Heart left ventricle (tissue), 16 donors: ENCODE measurements at places on chromosomes 5 and 9. TPM values are rescaled to one million over a fixed set of nuclear protein-coding genes. Genes with fewer than 3 reads are reported as not detected.
A peak's percentile ranks its signal among the peaks of the same experiment; 100 is the strongest.

DNA sequence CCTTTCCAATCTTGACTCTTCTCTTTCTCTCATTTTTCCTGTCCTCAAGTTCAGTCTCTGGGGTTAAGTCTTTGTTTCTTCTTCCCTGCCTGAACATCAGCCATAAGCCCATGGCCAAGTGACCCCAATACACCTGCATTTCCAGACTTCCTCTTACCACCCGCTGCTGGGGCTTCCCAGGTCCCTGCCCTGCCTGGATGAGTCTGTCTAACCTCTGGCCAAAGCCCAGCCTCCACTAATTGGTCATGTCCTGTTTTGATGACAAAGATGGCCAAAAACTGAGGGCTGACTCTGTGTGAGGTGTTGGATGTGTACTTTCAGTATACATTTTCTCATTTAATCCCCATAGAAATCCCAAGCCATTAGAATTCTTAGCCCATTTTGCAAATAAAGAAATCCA is 47.3 kb downstream of the SH3TC2 start:
- DNase-seq = no peak

DNA sequence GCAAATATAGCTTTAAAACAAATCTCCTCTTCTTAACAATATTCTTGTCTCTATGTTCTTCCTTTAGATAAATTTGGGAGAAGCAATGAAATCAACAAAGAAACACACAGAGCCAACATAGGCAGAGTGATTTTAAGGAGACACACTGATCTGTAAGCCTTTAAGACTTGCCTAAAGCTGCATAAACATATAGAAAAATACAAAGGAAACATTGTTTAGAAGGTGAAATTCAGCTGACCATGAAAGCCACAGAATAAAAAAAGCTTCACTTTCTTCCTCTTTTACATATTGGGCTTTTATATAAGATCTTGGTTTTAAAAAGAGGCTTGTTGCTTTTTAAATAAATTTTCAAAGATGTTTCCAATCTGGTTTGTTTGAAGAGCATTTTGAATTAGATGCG is 1277.5 kb downstream of the EFNA5 start:
- DNase-seq = no peak

GRCh38 chr9:133563291-133563796 is 28.8 kb downstream of the ADAMTSL2 start:
- DNase-seq = peak; percentile 42

DNA sequence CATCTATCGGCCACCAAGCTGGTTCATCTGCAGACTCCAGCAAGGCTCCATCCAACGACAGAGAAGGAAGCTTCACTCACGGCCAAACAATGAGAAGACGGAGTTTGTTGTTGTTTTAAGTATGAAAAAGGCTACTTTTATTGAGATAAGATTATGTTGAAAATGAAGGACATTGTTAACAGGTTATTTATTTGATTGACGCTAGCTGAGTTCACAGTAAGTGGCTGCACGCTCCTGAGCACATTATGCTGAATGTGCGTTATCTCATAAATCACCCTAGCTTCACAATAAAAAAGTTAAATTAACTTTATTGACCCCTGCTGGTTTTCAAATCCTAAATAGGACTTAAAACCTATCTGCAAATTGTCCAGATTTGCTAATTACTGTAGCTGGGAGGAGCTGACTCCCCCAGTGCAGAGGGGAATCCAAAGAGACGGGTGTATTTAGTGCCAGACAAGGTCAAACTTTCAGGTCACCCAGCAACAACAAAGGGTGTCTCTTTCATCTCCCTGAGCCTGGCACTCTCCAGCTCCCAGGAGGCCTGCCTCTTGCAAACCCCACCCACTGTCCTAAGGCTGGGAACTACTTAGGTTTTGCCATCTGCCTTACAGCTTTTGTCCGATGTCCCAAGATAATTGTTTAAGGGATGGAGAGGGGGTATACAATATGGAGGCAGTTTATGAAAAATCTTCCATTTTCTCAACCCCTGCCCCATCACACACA is 129.2 kb downstream of the ZDHHC21 start:
- no peak for DNase-seq

- DNase-seq = peak; percentile 30
Measured at GRCh38 chr5:139108063-139108824, 89.9 kb downstream of the SIL1 start.

GRCh38 chr5:176870110-176870591 is 29.0 kb downstream of the HK3 start:
- DNase-seq = no peak

- DNase-seq = no peak
Measured at GRCh38 chr5:133408322-133408721, 204.0 kb downstream of the FSTL4 start.

DNA sequence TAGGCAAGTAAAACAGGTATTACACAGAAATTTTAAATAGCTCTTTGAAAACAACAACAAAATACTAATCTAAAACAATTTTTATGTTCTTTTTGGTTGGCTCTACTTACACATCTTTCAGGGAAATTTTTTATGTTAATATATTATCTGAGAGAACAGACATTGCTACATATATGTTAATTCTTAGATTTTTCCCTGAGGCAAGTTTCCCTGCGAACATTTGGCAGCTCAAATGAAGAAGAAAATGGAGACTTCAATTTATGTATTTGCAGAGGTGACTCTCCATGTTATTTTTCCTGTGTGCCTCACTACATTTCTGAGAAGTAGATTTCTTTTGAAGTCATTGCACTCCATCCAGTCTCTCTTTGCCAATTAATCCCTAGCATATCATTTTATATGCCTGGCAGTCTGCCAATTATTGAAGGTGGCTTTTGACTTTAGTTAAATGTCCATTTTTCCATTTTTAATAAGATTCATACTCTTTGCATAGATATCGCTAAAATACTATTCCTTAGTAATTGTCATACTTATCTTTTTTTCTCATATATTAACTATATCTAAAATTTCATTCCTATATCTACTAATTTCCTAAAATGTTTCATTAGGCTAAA is 908.2 kb upstream of the CDH10 start:
- no peak for DNase-seq

DNA sequence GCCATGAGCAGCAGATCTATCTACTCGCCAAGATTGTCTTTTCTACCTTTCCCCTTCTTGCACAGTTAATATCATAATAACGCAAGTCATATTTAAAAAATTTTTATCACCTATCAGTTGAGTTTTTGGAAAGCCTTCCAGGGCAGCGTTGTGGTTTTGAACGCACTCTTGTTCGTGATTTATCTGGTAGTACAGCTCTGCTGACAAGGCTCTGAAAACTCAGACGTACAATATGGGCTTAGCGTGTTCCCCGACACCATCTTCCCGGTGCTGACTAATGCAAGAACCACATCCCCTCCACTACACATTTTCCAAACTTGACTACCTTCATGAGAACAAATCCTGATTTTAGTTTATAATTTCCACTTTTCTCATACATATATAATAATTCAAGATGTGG is 1.6 kb upstream of the NFIL3 start:
- DNase-seq = no peak

DNA sequence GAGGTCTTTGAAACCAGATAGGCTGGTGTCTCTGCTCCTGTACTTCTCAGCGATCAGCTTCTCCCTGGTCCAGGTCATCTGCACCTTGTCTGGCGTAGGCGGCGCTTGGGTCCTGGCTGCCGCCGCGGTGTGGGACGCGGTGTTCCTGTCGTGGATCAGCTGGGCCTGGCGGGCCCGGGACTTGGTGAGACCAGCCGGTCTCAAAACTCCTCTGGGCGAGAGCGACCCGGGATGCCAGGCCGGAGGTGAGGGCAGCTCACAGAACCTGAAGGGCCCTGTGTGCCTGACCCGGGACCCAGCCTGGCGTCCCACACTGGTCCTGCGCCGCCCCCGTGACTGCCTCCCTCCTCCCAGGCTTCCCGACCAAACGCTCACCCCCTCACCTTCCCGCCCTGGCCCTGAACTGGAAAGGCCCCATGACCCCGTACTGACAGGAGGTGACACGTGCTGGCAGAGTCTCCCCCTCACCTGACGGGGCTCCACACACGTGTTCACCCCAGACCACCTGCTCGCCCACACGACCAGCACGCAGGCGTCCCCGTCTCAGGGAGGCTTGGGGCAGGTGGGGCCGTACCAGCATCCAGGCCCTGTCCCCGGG is 49.0 kb downstream of the NKD2 start:
- no peak for DNase-seq

- no peak for DNase-seq
Measured at GRCh38 chr9:128484686-128485413, 19.7 kb upstream of the GLE1 start.

DNA sequence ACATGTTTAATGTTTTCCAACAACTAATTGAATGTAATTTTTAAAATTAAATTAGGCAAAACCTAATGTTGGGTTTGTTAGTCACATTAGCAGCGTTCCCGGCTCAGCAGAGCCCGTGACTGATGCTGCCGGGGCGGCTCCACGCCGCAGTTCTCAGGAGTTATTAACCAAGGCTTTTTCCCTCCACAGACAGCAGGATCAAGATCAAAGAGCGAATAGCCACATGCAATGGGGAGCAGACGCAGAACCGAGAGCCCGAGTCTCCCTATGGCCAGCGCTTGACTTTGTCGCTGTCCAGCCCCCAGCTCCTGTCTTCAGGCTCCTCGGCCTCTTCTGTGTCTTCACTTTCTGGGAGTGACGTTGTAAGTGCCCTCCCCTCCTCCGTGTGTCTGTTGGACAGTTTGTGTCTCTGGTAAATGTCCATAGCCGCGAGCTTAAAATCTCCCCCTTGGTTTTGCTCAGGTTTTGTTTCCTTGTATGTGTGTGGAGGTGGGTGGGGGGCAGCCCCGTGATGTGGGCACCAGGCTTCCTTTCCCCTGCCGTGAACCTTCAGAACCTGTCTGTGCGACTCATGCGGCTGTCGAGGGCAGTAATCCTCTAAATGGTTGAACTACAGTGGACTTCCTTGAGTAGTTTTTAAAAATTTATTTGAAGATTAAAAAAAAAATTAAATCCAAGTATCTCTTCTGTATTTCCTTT is 37.1 kb downstream of the TENT4A start:
- no peak for DNase-seq

- DNase-seq = peak; percentile 33
Measured at GRCh38 chr9:35996358-35996970, 38.5 kb upstream of the OR2S2 start.

Gene CCL27
- total RNA-seq = not detected

Gene UBTD2
- 9.8 TPM for total RNA-seq

Gene SMIM33
- total RNA-seq = not detected

Gene NMUR2
- total RNA-seq = not detected

Gene PCDHGB5
- 5.9 TPM for total RNA-seq

Gene ZBTB26
- total RNA-seq = 3.3 TPM

Gene FUT7
- 0.15 TPM for total RNA-seq

Gene TTC23L
- not detected for total RNA-seq

Gene SOX30
- not detected for total RNA-seq

Gene GRXCR2
- 2.0 TPM for total RNA-seq

Gene ZFP2
- 0.81 TPM for total RNA-seq
